ENCODE measurements at places on chromosomes 13 and 19.

GRCh38 chr19:16076958-16077611 is 790 bp downstream of the TPM4 start:
- H3K4me3 ChIP-seq, result peak overlapping the region; percentile 79
- no peaks in the 10 kb centered on the region for H3K36me3 ChIP-seq
- H3K27me3 ChIP-seq, result no peaks in the 10 kb centered on the region
- DNase-seq, result peak; percentile 62
- peak overlapping the region; percentile 100 for H3K27ac ChIP-seq

DNA sequence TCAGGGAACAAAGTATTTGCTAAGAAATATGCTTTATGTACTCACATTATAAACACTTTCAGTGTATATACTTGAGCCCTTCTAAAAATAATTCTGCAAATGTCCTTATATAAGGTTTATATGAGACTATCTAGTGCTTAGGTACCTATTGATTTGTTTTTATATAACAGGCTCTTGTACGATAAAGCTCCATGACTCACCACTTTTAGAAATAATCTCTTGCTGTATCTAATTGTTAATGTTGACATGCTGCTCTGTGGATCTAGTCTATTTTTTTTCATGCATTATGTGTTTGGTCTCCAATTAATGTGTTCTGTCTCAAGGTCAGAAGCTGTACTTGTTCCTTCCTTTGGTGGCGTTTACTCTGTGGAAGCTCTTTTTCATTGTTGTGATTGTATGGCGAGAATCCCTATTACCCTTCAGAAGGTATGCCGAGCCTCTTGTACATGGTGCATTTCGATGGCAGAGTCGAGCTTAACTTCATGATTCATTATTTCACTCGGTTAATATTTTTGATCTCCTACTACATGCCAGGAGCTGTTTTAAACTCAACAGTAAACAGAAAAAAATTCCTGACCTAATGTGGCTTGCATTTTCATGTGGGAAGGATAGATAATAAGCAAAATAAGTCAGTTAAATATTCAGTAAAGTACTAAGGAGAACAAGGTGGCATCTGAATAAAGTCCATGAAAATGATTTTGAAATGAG is 361.6 kb downstream of the COG6 start:
- no peaks in the 10 kb centered on the region for H3K36me3 ChIP-seq
- H3K4me3 ChIP-seq, result no peak overlapping the region
- no peaks in the 10 kb centered on the region for H3K27me3 ChIP-seq
- no peak for DNase-seq
- no peak overlapping the region for H3K27ac ChIP-seq

DNA sequence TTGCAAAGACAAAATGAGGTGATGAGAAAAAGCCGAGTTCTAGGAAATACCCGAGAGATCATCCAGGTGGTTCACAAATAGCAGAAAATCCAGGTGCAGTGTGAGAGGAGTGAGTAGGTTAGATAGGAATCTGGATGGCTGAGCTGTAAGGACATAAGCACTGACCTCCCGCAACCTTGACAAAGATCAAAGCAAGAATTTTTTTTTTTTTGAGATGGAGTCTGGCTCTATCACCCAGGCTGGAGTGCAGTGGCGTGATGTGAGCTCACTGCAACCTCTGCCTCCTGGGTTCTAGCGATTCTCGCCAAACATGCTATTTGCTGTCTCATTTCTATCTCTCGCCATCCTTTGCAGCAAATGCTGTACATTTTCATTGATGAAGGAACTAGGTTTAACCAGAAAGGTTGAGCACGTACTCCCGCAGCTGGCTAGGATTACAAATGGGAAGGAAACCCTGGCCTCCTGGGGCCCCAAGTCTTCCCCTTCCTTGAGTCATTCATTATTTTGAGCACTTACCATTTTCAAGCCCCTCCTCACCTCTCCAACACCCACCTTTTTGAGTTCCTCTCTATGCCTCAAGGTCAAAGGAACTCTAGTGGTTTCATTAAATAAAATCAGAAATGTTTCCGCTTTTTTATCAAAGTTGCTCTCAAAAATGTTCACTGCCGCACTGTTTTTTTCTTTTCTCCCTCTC is 38.8 kb downstream of the NLRP12 start:
- no peak overlapping the region for H3K27ac ChIP-seq
- no peaks in the 10 kb centered on the region for H3K36me3 ChIP-seq
- H3K4me1 ChIP-seq, result no peaks in the 10 kb centered on the region
- H3K27me3 ChIP-seq, result no peaks in the 10 kb centered on the region
- no peak overlapping the region for H3K4me3 ChIP-seq

DNA sequence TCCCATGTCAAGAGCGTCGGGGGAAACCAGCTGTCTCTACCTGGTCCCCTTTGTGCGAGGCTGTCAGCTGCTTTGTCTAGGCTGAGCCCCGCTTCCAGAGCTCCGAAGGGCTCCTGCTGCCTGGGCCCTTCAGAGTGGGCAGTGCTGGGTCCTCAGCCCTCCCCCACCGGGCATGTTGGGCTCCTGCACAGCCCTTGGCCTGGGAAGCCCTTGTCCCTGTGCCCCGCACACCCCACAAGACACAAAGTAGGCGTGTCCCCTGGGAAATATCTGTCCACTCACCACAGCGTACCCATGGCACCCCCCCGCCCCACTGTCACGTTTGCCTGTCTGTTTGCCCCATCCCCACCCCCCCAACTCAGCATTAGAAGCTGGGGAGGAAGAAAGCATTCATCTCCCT is 39.6 kb upstream of the RANBP3 start:
- no peaks in the 10 kb centered on the region for H3K36me3 ChIP-seq
- no peak overlapping the region for H3K27ac ChIP-seq
- H3K27me3 ChIP-seq, result no peaks in the 10 kb centered on the region
- peaks cover 8% of the 10 kb centered on the region for H3K4me1 ChIP-seq
- no peak overlapping the region for H3K4me3 ChIP-seq

DNA sequence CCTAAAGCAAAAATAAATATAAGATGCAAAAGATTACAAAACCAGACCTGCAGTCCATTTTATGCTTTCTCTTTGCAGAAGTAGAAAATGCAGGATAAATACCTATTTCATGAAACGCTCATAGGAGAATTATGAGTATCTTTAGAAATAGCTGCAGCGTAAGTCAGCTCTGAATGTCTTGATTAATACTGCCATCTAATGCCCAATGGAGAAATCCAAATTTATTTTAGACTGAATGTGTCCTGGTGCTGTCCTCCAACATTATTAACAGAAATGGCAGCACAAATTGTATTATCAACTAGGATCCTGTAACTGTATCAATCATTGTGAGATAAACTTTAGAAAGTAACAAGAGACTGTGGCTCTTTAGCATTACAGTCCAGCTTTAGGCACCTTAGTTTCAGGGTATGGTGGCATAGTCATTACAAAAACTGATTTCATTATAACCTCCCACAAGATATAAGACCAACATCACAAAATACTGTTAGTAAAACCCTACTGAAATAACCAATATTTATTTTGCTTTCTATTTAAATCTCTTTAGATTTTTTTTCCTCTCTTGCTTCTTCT is 162.1 kb upstream of the MIR17HG start:
- H3K4me3 ChIP-seq, result no peak overlapping the region
- no peak for DNase-seq
- H3K27ac ChIP-seq, result no peak overlapping the region
- no peaks in the 10 kb centered on the region for H3K27me3 ChIP-seq
- H3K36me3 ChIP-seq, result no peaks in the 10 kb centered on the region
- H3K4me1 ChIP-seq, result no peaks in the 10 kb centered on the region
